ENCODE measurements at places on chromosomes 12 and 14. TPM values are rescaled to one million over a fixed set of nuclear protein-coding genes. Genes with fewer than 3 reads are reported as not detected.

Gene TEX22
- 1.9 TPM for total RNA-seq

Gene PMCH
- total RNA-seq, result not detected

- peak; percentile 33 for DNase-seq
Measured at GRCh38 chr12:124469193-124469888, 98.1 kb downstream of the NCOR2 start.

Gene TCL1A
- total RNA-seq, result not detected

DNA sequence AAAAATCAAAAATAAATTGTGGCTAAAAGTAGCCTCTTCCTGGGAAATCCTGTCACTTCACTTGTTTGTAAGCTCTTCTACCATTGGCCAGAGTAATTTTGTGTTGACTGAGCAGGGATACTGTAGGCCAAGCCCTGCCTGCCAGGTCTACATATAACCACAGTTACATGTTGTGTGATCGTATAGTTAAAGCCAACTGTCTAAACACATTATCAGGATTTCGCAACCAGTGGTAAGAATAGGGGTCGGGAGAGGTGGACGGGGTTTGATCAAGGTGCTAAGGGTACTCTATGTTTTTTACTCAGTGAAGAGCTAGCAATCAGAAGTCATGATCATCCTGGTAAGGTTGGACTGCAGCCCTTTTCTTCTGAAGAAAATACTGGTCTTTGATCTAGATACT, 13.4 kb downstream of the ANKRD13A start:
- no peak for DNase-seq

- DNase-seq, result no peak
Measured at GRCh38 chr12:131994589-131994988, 44.8 kb downstream of the EP400 start.

DNA sequence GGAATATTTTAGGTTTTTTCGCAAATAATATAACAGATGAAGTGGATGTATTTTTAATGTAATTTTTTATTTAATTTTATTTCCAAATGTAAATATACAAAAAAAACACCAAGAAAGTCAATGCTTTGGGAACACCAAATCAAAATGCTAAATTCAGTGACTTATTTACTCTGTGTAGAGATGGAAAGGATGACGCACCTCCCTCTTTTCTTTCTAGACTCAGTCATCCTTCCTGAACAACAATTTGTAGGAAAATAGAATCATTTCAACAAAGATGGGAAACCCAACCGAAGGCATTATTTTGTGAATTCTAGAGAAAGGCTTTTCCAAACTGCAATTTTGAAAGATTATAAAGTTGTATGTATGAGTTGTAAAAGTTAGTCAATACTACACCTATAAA, 57.7 kb downstream of the CCER1 start:
- DNase-seq, result no peak

DNA sequence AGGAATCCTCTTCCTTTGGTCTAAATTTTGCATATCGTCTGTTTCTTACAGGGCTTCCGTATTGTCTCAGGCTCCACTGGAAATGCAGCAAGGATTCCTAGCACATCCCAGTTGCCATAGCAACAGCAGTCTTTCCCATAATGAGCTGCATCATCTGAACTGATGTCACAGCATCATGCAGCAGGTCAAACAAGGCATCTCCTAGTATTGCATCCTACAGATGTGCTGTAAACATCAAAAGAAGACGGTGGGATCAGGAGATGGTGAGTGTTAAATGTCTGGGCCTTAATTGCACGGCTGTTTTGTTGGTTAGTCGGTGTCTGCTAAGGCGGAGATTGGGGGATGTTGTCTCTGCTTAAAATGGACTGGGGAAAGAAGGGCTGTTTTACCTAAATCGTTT, at the start of gene AKAP6:
Gene AKAP6 (plus strand): TSS at position 153 of the 400 bp plus-strand sequence. CDS start 104,196 bp downstream, outside the sequence.
- no peak for DNase-seq

DNA sequence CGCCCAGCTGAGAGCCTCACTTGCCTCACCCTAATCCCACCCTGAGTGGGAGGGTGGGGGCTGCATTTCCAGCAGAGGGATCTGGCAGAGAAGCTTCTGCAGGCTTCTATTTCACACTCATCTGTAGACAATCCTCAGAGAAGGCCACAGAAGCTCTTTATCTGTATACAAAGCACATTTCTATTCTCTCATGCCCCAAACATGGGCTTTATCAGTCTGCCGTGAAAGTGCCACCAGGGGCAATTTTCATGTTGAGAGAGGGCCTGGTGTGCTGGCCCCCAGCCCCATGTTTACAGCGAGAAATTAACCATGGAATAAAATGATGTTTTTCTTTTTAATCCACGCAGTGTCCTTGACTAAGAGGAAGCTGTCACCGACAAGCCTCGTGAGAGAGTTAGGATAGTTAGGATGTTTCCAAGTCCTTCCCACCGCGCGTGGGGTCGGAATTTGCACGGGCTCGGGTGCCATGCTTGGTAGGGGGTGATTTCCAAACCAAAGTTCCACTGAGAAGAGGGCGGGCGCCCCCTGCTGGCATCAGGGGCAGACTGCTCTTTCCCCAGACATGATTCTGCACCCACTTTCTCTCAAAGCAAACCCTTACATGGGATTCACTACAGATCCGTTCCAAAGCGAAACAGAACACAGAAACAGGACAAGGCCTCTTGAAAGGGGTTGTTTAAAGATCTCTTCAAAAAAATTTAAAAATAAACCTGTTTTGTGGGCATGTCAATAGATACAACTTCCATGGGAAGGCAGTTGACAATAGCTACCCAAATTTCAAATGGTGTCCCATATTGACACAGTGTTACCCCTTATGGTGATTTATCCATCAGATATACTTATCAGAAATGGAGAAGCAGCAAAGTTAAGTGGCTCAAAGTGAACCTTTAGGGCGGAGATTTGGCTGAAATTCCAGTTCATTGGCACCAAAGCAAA, 19.4 kb downstream of the BDKRB1 start:
- peak; percentile 81 for DNase-seq

DNA sequence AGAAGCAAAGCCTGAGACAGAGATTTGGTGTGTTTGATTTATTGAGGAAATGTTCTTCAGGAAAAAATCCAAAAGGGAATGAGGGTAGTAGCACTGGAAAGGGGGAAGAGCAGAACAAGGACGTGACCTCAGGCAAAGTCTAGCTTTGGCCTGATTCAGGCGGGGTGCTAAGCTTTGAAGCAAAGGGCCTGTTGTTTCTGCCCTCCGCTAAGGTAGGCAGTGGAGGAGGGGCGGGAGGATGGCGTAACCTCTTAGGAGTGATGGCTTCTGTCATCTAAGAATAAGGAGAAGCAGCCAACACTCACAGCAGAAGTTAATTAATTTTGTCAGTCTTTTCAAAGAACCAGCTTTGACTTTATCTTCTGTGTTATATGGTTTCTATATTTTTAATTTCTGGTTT, 20.4 kb downstream of the ABHD12B start:
- DNase-seq, result no peak

- no peak for DNase-seq
Measured at GRCh38 chr12:116267948-116268347, 9.5 kb downstream of the MED13L start.

GRCh38 chr12:12807970-12808702, 5.0 kb upstream of the DDX47 start:
- DNase-seq, result peak; percentile 67

Gene SERPINA1
- 5.0 TPM for total RNA-seq

- no peak for DNase-seq
Measured at GRCh38 chr14:34920339-34920738, 45.2 kb upstream of the BAZ1A start.

Gene AGAP2
- 6.6 TPM for total RNA-seq

Gene KCNMB4
- 1.2 TPM for total RNA-seq

DNA sequence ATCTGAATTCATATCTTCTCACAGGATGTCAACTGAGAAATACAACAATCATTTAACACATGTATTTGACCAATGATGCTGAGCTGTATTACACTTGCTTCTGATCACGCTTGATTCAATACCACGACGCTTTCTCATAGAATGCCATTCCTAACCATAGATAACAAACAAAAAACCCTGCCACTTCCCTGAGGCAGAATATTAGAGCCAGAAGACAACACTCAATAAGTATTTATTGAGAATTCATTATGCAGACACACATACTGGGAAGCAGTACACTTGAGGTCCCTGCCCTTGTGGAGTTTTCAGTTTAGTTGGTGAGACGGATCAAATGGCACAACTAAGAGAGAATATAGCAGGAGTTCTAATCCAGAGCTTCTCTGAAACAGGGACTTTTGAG, 32.4 kb downstream of the BLTP3B start:
- no peak for DNase-seq

GRCh38 chr14:99137913-99138571, 134.0 kb downstream of the BCL11B start:
- no peak for DNase-seq

- DNase-seq, result no peak
Measured at GRCh38 chr12:1918884-1919236, 408 bp upstream of the CACNA2D4 start.

DNA sequence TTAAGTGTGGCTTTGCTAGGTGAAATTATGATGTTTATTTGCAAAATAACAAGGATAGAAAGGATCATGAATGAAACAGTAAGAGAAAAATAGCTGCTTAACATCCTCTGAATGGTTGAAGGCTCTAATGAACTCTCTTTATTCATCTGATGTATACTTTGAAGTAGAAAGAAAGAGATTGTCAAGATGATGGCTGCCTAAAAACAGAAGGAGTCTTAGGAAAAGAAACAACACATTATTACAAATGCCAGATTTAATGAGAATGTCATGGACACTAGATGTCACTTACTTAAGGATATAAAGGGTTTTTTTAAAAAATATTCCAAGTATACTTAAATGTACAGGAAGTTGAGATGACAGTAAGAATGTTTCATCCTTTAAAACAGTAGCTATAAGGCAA, 21.6 kb downstream of the DCN start:
- DNase-seq, result no peak

- DNase-seq, result no peak
Measured at GRCh38 chr12:29769162-29769858, 14.4 kb downstream of the TMTC1 start.

Gene TAS2R13
- total RNA-seq, result 0.27 TPM

GRCh38 chr14:23284654-23285529, 1.0 kb downstream of the HOMEZ start:
- no peak for DNase-seq

DNA sequence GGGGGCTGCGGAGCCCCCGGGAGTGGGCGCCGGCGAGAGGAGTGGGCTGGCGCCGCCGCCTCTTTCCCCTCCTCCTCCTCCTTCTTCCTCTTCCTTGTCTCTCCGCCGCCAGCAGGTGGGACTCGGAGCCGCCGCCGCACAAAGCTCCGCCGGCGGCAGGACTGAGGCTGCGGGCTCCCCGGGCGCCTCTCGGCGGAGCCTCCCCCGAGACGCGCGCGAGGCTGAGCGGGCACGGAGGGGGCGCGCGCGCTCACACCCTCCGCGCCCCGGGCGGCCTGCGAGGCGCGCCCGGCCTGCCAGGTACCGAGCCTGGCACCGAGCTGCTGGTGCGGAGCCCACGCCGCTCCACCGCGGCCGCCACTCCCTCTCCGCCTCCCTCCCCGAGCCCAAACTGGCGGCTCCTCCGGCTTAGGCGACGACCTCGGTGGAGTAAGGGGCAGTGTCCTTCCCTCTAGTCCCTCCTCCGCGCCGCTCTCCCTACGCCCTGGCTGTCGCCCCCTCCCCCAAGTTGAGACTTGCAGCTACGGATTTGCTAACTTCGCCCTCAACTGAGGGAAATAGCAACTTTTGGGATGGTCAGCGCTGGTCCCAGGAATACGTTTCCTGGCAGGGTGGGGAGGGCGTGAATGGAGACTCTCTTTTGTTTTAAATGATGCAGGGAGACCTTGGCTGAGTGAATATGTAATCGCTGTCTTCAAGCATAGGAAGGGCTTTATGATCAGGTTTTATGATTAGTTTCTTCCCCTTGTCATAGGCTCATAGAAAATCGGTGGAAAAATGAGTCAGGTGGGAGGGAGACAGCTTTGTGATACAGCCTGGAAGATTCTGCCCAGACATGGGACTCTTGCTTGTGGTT, 199.5 kb upstream of the CAND1 start:
- peak; percentile 54 for DNase-seq

Gene LRTM2
- not detected for total RNA-seq

- DNase-seq, result no peak
Measured at GRCh38 chr14:93369713-93370266, 22.8 kb downstream of the COX8C start.

- no peak for DNase-seq
Measured at GRCh38 chr12:120639771-120640721, at the start of gene CABP1. Gene CABP1 (plus strand): TSS chr12:120640626. CDS start chr12:120640686, 60 bp downstream.

DNA sequence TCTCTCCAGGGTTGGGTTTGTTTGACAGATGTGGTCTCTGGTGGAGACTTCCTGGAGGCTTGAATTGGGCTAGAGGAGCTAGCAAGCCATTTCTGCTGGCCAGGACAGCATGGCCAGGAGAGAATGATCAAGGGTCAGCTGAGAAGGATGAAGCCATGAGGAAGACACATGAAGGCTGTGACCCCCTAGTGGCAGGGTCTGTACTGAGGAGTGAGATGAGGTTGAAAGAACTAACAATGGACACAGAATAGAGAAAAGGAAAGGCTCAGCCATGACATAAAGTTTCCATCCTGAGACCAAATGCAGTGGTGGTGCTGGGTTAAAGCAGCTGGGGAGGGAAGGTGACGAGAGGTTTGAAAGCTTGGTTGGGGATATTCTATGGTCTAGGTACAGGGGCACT, 89.9 kb downstream of the NT5DC3 start:
- DNase-seq, result no peak

DNA sequence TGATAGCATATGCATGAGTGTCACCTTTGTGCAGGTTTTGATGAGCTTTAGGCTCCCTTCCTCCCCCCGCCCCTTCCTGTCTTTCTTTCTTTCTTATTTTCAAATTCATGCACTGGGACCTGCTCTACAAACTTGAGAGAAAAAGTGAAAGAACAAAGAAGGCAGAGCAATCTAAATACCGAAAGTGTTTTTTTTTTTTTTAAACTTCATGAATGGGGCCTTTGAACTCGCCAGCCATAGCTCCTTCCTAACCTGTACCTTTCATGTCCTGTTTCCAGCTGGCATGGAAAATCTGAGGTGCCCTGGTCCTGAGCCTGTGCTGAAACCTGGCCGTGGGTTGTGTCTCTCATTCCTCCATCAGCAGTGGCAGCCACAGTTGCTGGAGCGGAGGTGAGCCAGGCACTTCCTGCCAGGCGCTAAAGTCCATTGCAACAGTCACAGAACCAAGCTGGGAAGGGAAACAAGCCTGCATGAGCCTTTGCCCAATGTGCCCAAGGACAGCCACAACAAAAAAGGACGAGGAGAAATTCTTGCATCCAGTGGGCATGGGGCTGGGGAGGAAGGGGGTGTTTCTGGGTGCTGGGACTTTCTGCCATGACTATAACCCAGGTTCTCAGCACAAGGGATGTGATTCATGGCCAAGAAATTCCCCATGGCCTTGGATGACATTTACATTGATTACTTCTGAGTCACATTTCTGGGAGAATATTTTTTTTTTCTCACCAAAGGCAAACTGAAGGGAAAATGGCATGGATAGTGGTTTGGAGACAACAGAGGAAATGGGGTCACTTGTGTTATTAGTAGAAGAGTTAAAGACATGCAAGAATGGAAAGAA, 102.7 kb downstream of the TMEM30B start:
- no peak for DNase-seq

GRCh38 chr12:64819816-64820402, 4.5 kb upstream of the TBC1D30 start:
- DNase-seq, result no peak
